ENCODE measurements at places on chromosomes 16 and 17.

DNA sequence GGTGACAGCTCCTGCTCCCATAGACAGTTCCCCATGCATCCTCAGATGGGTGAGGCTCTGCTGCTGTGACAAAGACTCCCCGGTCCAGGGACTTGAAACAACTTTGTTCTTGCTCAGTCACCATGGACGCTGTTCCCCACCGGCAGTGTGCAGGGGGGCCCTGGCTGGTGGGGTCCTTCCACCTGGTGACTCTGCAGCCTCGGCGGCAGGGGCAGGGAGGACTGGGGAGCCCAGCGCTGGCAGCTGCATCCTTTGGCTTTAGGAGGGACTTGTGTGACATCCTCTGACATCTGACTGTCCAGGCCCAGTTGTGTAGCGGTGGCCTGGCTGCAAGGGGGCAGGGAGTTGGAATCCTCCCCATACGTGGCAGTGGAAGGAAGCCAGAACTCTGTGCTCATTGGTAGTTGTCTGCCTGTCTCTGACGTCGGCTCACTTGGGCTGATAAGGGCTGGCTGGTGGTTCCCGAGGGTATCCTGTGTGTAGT lies 107.3 kb downstream of the CMIP start:
- DNase-seq = no peak

DNA sequence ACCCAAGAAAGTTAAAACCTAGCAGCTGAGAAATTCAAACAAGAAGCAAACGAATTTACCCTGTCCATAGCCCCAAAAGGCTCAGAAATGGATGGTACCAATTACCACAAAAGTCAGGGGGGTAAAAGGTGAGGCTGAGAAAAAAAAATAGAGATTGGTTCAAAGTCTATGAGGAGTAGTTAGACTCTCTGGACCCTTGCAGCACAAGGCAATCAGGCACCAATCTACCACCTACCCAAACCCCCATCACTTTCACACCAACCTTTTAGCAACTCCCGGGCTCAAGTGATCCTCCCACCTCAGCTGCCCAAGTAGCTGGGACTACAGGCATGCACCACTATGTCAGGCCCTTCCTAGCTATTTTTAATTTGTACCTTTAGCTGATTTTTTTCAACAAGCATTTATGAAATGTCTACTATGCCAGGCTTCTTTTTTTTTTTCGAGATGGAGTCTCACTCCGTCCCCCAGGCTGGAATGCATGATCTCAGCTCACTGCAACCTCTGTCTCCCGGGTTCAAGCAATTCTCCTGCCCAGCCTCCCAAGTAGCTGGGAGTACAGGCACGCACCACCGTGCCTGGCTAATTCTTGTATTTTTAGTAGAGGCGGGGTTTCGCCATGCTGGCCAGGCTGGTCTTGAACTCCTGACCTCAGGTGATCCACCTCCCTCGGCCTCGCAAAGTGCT lies 40.8 kb downstream of the USP32 start:
- no peak for DNase-seq

- no peak for DNase-seq
Measured at GRCh38 chr17:57207396-57207795, 48.9 kb upstream of the MSI2 start.

- DNase-seq = no peak
Measured at GRCh38 chr17:34758718-34759117, 179.3 kb downstream of the TMEM132E start.

DNA sequence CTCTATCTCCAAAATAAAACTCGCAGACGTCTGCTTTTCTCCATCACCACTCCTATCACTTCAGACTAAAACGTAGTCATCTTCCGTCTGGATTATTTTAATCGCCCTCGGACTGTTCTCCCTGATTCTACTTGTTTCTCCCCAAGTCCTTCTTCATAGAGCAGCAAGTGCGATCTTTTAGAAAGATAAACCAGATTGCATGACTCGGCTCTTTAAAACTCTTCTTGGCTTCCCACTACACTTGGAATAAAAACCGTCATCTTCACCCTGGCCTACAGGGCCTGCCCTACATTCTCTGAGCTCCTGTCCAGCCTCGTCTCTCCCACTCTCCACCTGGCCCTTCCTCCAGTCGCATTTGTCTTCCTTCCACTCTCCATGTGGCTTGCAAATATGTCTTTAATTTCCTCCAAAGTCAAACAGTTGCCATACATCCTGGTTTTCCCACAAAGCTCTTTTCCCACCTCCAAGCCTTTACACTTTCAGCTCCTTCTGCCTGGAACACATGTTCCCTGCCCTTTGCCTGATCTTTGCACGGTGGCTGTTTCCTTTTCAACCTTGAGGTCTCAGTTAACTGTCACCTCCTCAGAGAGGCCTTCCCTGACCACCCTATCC lies 70.5 kb upstream of the DHX40 start:
- DNase-seq = no peak

DNA sequence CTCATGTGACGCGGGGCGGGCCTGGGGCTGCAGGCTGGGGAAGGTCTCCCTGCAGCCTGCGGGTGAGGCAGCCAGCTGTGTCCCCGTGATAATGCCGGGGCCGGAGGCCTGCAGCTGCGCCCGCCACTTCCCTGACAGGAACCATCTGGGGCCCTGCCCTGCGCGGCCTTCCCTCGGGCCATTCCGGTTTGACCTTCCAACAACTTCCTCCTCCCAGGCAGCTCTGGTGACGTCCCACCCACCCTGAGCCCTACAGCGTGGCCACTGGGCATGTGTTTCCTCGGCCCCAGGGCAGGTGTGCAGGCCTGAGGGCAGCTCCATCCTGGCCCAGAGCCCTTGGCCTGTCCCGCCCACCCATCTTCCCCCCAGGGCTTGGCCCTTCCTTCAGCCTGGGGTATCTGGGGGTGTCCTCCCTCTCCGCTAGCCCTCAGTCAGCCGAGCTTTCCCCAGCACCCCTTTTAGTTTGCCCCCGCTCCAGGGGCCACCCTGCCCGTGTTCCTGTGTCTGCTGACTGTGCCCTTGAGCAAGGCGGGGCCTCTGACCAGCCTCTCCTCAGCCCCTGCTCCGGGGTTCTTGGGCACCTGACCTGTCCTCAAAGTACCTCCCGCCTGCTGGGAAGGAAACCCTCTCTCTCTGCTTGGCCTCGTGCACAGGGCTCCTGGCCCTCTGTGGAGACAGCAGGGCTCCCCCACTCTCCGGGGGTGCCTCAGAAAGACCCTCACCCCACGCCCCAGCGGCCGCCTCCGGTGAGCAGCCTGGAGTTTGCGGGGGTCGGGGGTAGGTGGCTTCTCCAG lies at the start of gene CBFA2T3:
Gene CBFA2T3 (minus strand): TSS at position 190 of the 794 bp plus-strand sequence. CDS start 400 bp downstream, outside the sequence.
- no peak for DNase-seq

- DNase-seq = no peak
Measured at GRCh38 chr17:43857957-43858600, 11.1 kb downstream of the CD300LG start.

- DNase-seq = no peak
Measured at GRCh38 chr17:51493206-51493605, 232.9 kb downstream of the UTP18 start.

DNA sequence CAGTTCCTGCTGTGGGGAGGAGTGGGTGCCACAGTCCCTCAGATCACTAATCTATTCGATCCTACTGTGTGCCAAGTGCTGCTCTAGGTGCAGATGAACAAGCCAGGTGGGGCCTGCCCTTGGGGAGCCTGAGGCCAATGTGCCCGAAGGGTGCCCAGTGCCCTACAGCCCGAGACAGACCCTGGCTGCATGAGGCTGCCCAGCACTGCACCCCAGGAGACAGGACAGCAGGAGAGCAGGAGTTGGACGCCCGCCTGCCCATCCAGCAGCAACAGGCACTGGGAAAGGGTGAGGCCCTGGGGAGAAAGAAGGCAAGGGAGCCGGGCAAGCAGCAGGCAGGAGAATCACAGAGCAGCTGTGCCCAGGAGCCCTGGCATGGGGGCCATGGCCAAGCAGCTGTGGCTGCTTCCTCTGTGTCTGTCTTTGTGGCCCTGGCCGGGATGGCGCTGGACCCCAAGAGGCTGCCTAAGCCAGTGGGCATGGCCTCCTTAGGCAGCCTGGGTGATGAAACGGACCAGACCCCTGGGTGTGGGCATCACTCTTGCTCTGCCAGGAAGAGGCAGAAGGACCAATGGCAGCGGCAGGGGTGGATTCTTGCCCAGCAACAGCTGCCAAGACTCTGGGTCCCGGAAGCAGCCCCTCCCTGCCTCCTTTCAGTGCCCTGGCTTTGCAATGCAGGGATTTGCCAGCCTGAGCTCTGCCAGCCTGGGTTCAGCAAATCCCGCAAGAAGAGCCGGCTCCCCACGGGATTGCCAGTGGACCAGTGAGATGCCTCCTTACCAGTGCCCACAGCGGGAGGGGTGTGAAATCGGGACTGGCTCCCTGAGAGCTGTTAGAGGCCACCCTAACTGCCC lies 179.6 kb upstream of the TNRC6C start:
- DNase-seq = peak; percentile 44

DNA sequence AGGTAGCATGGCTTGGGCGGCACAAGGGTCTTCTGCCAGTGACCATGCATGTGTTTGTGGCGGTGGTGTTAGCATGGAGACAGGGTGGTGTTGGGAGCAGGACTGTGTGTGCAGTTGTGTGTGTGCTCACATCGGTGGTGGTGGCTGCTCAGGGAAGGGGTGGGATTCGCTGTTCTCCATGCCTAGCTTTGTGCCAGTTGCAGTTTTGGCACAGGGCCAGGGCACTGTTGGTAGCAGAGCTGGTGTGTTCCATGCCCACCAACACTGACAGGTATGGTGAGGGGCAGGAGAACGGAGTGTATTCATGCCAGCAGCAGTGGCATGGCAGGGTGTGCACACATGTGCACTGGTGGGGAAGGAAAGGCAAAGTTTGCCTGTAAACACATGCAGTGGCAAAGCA lies 77.3 kb upstream of the TEKT1 start:
- DNase-seq = no peak

GRCh38 chr17:978103-979093 lies 1.2 kb downstream of the NXN start:
- no peak for DNase-seq

GRCh38 chr17:10238661-10239060 lies 40.3 kb upstream of the GAS7 start:
- DNase-seq = no peak

- no peak for DNase-seq
Measured at GRCh38 chr17:34255381-34255732, 272 bp downstream of the CCL2 start.

GRCh38 chr16:81778861-81779535 lies at the start of gene PLCG2:
Gene PLCG2, plus strand, starts transcription at chr16:81779291. Its CDS starts 6,699 bp downstream, at chr16:81785990.
- DNase-seq = peak; percentile 31

- peak; percentile 47 for DNase-seq
Measured at GRCh38 chr17:2883544-2884213, 87.4 kb downstream of the RAP1GAP2 start.

DNA sequence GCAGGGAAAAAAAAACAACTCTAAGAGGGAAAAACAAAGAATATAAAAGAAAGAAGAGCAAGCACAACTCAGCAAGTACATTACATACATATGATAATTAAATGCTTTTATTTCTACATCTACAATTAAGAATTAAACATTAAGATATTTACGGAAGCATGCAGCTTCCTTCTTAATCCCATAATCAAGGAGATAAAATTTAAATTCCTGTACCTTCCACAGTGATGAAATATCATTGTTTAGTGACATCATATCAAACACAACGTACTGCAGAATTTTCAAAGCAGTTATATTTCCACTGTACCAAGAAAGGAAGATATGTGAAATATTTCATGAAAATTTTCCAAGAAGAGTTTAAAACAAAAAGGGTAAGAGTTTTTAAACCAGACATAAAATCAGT lies 26.0 kb downstream of the KANSL1 start:
- no peak for DNase-seq

DNA sequence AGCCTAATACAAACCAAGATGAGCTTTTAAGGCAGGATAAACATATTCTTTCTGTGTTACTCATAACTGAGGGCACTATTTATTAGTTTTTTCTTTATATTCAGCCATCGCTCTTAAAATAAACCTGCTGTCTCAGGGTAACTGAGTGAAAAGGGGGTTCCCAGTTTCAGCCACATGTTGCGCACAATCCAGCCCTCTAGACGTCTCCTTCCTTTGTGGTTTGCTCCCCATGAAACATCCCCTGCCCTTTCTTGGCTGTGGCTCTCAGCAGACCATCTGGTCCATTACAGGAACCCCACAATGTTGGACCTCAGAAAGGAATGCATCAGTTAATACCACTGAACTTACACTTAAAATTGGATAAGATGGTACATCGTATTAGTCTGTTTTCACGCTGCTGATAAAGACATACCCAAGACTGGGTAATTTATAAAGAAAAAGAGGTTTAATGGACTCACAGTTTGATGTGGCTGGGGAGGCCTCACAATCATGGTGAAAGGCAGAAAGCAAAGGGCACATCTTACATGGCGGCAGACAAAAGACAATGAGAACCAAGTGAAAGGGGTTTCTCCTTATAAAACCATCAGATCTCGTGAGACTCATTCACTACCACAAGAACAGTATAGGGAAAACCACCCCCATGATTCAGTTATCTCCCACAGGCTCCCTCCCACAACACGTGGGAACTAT lies 12.6 kb upstream of the IL21R start:
- DNase-seq = no peak

GRCh38 chr16:67157892-67158635 lies 1.6 kb downstream of the TRADD start:
- DNase-seq = no peak

DNA sequence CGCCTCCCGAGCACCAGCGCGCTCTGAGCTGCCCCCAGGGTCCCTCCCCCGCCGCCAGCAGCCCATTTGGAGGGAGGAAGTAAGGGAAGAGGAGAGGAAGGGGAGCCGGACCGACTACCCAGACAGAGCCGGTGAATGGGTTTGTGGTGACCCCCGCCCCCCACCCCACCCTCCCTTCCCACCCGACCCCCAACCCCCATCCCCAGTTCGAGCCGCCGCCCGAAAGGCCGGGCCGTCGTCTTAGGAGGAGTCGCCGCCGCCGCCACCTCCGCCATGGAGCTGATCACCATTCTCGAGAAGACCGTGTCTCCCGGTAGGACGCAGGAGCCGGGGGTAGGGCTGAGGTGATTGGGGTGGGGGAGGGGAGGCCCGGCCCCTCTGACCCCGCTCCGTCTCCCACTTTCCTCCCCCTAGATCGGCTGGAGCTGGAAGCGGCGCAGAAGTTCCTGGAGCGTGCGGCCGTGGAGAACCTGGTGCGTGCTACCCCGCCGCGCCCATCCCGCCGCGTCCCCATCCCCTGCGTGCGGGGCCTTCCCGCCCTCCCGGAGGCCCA lies 329 bp downstream of the KPNB1 start:
- DNase-seq = no peak

GRCh38 chr17:30361766-30362279 lies 16.9 kb upstream of the CPD start:
- no peak for DNase-seq
